Activated CD4-positive, alpha-beta T cell treated with anti-CD3 and anti-CD28 coated beads for 1 hour (primary cell): ENCODE measurements at places on chromosomes 3 and 15.

GRCh38 chr3:46900007-46900292, 22.4 kb downstream of the PTH1R start:
- DNase-seq, result no peak

GRCh38 chr3:10551139-10551538, 45.8 kb upstream of the ATP2B2 start:
- DNase-seq, result no peak

- no peak for DNase-seq
These were observed 306.0 kb downstream of the WDR72 start for GRCh38 chr15:53453253-53454105.

DNA sequence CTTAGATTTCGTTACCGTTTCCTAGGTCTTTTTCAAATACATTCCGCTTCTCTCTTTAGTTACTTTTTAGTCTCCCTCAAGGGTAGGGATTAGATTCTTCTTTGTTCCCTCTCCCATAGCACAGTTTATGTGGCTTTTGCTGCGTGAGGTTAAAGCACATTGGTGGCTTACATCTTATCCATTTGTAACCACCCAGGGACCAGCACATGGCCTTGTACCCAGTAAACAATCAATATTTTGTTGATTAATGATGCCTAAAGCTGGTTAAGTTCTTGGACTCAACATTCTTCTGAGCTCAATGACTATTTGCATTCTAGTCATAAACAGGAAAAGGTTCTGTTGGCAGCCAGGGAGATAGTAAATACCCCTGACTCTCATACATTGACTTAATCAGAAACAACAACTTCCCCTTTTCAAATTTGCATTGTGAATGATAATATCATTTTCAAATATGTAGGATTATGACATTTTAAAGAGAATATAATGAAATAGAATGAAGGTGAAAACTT, 60.2 kb downstream of the CACNA1D start:
- no peak for DNase-seq

- DNase-seq, result no peak
These were observed 71.3 kb upstream of the SMAD3 start for GRCh38 chr15:66993874-66994696.

GRCh38 chr15:49989498-49989897, 129.5 kb downstream of the ATP8B4 start:
- DNase-seq, result no peak

- no peak for DNase-seq
These were observed 220.9 kb downstream of the AGBL1 start for GRCh38 chr15:86300390-86301125.

DNA sequence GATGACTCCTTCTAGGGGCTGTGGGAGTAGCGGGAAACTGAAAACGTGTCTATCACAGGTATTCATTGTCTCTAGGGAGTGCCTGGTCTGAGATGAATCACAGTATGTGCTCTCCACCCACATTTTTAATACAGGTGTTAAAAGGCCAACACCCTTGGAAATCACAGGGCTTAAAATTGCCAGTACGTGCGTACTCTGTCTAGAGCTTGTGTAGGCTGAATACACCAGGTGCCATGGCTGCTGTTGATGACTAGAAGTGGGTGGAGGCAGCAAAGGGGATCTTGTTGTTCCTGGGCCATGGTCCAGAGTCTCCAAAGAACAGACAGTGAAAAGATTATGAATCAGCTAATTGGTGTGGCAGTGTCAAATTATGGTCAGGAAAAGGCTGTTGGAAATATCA, 35.1 kb upstream of the P3H2 start:
- no peak for DNase-seq

- no peak for DNase-seq
These were observed 318.2 kb upstream of the KCNH8 start for GRCh38 chr3:18830087-18830486.

DNA sequence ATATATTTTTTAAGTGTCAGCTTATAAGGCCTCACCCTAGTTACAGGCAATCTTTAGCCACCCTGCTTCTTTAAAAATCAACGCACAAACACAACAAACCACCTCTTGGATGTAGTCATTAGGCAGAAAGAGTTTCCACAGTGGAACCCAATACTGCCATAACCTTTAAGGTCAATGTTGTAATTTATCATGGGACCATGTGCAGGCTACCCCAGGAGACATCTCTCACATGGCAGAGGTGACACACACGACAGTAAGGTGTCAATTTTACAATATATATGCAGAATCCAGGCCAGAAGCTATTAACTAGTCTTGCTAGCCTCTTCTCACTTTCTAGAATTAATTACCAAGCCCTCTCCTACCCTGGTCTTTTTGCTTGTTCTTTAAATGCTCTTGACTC, 336.5 kb downstream of the MAGI1 start:
- DNase-seq, result no peak

DNA sequence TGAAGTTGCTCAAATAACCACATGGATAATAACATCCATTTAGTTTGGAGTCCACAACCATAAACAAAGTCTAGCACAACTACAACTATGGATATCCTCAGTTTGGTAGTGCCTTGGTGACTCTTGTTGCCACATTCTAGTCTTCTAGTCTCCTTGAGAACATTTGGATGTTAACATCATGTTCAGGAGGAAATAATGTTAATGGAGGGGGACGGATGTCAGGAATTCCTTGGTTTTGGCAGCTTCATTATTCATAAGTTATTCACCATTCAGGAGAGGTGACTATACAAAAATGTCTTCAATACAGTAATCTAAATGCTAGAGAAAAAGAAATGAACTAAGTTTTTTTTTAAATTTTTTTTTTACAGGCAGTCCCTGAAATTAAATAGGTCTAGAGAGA, 26.4 kb upstream of the GABPB1 start:
- no peak for DNase-seq

- no peak for DNase-seq
These were observed 36.3 kb downstream of the SRGAP3 start for GRCh38 chr3:9213019-9213634.

DNA sequence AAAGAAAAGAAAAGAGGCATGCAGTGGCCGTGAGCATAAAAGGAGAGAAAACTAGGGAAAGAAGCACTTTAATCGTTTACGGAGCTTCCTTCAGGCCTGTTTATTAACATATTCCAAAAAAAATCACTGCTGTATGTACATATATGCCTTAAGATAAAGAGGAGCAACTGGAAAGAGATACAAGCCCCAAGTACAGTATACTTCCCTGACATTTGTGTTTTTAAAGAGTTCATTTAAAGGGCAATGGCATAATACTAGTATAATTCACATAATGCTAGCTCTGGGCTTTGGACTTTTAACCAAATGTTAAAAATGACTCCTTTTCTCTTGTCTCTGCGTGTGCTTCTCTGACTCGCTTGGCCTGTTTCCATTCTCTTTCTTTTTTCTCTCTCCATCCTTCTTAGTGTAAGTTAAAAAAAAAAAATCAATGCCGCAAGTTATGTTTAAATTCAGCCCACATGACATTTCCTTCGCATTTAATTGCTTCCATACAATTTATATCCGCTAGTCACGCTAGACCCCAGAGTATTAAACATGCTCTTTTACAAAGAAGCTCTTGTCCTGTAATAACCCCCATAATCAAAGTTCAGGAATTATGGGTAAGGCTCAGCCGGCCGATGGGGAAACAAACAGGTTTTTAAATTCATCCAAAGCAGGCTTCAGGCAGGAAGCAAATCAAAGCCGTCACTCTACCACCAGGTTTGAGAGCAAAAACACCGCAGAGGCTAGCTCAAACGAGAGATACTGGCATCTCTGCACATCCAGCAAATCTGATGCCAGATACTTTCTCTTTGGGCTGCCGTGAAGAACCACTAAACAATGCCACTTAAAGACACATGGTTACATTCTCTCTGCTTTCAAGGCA, 19.4 kb downstream of the WWTR1 start:
- no peak for DNase-seq

GRCh38 chr15:56795502-56795901, 62.2 kb upstream of the ZNF280D start:
- DNase-seq, result no peak

DNA sequence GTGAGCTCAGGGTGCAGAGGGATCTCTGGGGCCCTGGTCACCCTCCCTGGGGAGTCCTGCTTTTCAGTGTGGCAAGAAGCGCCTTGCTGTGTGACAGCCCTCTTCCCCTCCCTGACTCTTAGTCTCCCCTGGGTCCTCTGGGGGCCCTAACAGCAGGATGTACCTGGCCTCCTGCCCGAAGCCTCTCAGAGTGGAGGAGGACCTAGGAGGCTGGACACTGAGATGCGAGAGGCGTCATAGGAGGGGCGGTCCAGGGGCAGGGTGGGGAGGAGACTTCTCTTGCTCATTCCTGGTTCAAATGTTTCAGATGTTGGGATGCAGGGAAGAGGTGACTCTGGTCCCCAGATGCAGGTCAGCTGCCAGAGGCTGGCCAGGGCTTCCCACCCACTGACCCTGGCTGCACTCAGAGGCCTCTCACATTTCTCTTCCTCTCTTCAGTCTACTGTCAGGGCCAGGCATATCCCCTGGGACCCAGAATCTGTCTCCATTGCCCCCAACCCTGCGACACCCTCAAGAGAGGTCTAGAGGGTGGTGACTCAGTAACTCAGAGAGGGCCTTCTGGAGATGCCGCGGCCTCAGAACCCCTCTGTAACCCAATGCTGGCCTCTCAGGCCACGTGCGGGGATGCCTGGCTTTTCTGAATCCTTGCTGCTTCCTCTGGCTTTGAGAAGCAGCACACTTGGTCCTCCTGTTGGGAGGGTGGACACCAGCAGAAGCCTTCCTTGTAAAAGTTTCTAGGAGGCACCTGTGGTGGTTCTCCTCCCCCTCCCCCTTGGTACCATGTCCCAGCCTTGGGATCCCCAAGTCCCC, 25.9 kb downstream of the SNX33 start:
- no peak for DNase-seq

GRCh38 chr3:159796744-159797143, 191.9 kb upstream of the IL12A start:
- no peak for DNase-seq

DNA sequence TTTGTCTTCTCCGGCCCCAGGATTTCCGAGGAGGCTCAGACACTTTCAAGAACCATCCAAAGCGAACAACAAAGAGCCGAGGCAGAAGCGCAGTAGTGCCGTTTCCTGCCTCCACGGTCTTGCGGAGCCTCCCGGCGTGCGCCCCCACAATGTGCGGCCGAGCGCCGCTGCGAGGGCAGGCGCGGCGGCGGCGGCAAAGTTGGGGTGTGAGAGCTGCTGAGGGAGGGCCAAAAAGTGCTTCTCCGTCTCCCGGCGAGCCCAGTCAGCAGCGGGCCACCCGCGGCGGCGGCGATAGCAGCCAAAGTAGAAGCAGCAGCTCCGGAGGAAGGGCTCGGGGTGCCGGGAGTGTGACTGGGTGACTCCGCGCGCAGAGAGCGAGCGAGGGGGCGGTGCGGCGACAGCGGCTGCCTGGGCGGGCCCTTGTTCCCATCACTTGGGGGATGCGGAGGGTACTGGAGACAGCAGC, 749.1 kb downstream of the ROBO1 start:
- DNase-seq, result no peak

GRCh38 chr3:197225579-197225978, 72.8 kb downstream of the DLG1 start:
- no peak for DNase-seq

GRCh38 chr3:184523825-184524615, 37.6 kb upstream of the EPHB3 start:
- no peak for DNase-seq
